ENCODE measurements at places on chromosomes 11 and 22.

GRCh38 chr11:125956391-125957134 lies 10.7 kb downstream of the VSIG10L2 start:
- DNase-seq, result no peak

GRCh38 chr11:86926975-86927374 lies 28.2 kb downstream of the FZD4 start:
- no peak for DNase-seq

DNA sequence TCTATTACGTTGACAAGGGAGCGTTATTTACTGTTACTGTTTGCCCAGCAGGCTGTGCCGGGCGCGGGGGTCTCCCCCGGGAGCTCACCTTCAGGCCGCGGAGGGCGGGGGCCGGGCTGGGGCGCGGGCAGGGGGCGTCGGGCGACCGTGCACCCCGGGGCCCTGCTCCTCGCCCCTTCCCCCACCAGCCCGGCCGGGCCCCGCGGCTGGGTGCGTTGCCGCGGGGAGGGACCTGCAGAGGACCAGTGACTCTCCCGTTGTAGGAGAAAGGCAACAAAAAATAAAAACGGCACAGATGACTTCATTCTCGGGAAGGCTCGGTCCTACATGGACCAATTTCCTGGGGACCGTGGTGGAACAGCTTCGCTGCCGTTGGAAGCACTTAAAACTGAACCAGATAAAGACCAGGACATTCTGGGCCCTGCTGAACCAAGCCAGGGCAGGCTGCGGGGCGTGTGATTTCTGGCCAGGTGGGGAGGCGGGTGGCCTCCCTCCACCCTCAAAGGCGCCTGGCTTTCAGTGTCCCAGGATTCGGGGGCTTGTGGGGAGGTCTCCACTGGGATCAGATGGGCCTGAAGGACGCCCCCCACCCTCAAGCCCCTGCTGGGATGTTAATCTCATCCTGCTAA lies 57.4 kb downstream of the IGLL1 start:
- DNase-seq, result peak; percentile 6

GRCh38 chr11:60754887-60755286 lies 1.8 kb upstream of the MS4A15 start:
- DNase-seq, result no peak

GRCh38 chr11:119175493-119176077 lies 7.1 kb downstream of the NLRX1 start:
- peak; percentile 53 for DNase-seq

DNA sequence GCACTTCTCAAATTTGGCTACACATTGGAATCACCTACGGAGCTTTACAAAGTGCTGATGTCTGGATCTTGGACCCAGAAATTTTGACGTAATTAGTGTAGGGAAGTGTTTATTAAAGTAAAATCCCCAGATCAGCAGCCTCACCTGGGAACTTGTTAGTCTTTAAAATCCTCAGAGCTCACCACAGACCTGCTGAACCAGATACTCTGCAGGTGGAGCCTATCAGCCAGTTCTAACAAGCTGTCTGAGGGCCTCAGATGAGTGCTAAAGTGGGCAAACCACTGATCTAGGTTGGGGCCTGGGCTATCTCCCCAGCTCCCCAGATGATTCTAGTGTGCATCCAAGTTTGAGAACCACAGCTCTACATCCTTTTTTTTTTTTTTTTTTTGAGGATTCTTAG lies 436.0 kb downstream of the ETS1 start:
- DNase-seq, result no peak

DNA sequence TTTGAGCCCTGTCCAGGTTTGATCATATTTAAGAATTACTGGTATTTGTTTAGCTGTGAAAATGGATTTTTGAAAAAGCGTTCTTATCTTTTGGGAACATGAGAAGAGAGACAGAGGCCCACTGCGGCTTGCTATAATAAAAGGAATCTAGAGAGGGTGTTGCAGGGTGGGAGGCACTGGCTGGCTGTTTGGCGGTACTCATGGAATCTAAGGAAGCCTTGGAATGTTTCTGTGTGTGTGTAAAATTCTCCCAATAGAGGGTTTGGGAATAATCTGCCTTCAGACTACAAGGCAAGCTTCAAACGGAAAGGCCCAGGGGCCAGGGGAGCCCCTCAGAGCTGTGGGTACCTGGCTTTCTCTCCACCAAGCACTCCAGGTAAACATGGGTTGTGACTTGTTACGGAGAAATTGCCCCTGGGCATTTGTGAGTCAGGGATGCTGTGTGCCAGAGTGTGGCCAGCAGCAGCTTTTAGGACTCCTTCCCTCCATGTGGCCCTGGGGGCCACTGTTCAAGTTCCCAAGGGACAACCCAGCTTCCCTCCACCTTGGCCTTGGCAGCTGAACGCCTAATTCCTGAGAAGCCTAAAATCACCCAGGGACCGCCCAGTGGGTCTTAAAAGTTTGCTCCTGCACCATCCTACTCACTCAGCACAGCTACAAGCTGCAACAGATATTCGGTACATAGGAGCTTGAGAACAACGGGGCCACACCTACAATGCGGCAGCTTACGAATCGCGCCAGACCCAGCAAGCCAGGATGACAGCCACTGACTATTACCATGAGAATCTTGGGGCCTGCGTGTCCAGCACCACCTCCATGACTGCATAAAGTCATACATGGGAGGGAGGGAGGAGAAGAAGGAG lies 14.1 kb upstream of the SYT8 start:
- no peak for DNase-seq

- peak; percentile 80 for DNase-seq
These were observed 4.9 kb downstream of the LMO1 start for GRCh38 chr11:8258784-8259183.

- peak; percentile 20 for DNase-seq
These were observed 7.6 kb downstream of the OR56A1 start for GRCh38 chr11:6022956-6023355.

DNA sequence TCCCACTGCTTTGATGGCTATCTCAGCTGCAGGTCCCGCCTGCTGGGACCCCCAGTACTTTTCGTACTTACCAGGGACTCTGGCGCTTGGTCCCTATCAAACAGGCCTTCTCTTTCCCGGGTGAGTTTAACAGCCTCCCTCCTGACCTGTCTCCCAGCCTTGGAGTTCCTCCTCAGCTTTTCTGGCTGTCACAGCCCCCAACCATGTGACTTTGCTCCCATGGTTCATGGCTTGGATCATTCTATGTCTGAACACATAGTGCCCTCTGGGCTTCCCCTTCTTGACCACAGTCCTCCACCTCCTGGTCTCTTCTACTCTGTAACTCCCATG lies 56.9 kb downstream of the PARVA start:
- peak; percentile 35 for DNase-seq

DNA sequence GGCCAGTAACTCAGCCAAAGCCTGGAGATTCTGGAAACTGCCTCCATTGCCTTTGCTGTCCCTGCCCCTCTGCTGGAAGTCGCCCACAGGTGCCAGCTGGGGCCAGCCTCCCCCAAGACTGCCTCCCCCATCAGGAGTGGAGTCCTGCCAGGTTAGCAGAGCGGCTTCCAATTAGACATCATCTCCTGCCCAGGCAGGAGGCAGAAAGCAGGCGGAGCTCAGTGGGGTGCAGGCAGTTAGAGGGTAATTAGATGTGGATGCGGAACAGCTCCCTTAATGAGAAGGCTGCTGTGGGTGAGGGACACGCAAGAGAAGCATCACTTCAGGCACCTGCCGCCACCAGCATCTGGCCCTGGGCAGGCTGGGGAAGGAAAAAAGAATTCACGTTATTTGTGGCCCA lies 90.9 kb upstream of the TP53I11 start:
- no peak for DNase-seq

DNA sequence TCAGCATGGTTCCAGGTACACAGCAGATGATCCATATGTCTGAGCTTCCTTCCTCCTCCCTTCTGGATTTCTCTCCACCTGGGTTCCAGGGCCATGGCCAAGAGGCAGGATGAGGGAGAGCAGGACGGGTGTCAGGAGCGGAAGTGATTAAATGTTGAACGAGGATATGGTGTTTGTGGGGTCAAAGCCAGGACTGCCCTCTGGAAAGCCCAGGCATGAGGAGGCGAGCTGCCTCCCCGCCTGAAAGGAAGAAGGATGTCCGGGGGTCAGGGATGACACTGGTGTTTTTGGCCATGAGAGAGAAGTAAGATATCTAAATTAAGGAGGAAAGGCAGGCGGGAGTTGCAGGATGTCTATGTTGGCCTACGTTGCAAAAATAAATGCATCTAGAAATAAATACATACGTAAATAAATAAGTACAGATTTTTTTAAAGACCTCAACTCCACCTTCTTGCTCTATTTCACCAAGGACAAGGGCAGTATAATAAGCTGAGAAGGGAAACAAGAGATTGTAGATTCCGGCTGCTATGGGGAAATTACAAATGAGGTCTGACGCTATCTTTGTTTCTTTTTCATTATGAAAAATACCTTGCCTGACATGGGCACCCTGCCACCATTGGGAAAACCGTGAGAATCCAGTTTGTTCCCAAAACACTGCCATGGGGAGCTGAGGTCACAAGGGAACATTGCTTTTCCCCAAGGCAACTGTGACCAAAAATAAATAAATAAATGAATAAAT lies 27.6 kb upstream of the LIPT2 start:
- no peak for DNase-seq

- DNase-seq, result peak; percentile 6
These were observed 171.3 kb downstream of the WNT11 start for GRCh38 chr11:76035020-76035419.
